Activated naive CD8-positive, alpha-beta T cell treated with anti-CD3 and anti-CD28 coated beads, Interleukin-2, amount 10 ng/mL, durations not matched to agents 7 days and 5 days (primary cell): ENCODE measurements at places on chromosomes 4 and X. TPM values are rescaled to one million over a fixed set of nuclear protein-coding genes. Genes with fewer than 3 reads are reported as not detected.
A peak's percentile ranks its signal among the peaks of the same experiment; 100 is the strongest.

DNA sequence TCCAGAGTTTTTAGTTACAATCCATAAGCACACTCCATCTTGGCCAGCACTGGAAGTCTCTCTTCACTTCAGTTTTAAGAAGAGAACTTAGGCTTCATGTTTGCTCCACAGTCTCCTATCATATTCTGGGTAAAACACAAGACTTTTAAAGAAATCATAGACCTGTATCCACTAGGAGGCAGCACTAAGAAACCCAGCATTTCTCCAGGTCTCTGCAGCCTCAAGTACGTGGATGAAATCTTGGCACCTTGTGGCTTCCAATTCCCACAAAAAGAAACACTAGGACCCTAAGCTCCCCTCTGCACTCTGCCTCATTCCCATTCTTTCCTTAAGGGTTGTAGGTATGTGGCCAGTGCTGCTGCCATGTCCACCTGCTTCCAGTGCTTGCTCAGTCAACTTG is 367.3 kb upstream of the CASK start:
- no peak overlapping the region for H3K4me3 ChIP-seq
- H3K4me1 ChIP-seq: no peaks in the 10 kb centered on the region
- H3K27me3 ChIP-seq: no peaks in the 10 kb centered on the region
- DNase-seq: no peak
- peaks cover 5% of the 10 kb centered on the region for H3K36me3 ChIP-seq

- DNase-seq: no peak
- peaks cover 4% of the 10 kb centered on the region for H3K4me1 ChIP-seq
- peaks cover 51% of the 10 kb centered on the region for H3K36me3 ChIP-seq
- no peak overlapping the region for H3K4me3 ChIP-seq
- no peak overlapping the region for H3K27ac ChIP-seq
- H3K27me3 ChIP-seq: no peaks in the 10 kb centered on the region
Observed at GRCh38 chr4:105236916-105237311, 90.2 kb downstream of the TET2 start.

DNA sequence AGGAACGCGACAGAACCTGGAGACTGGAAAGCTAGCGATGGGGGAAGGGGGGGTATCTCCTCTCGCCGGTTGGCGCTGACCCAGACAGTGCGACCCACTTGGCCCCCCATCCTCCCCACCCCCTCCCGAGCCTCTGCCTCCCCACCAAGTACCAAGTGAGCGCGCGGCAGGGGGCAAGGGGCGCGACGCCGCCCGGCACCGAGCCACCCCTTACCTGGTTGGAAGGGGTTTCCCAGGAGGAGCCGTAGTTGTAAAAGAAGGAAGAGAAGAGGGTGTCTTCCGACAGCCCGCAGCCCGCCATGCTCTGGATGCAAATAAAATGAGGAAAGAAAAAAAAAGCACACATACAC is 112.2 kb downstream of the DHX15 start:
- peaks cover 78% of the 10 kb centered on the region for H3K27me3 ChIP-seq
- no peak overlapping the region for H3K27ac ChIP-seq
- peak overlapping the region; percentile 93 for H3K4me3 ChIP-seq
- H3K36me3 ChIP-seq: peaks cover 2% of the 10 kb centered on the region
- no peak for DNase-seq

- no peaks in the 10 kb centered on the region for H3K27me3 ChIP-seq
- H3K4me3 ChIP-seq: no peak overlapping the region
- H3K4me1 ChIP-seq: no peaks in the 10 kb centered on the region
- DNase-seq: no peak
- H3K36me3 ChIP-seq: no peaks in the 10 kb centered on the region
- no peak overlapping the region for H3K27ac ChIP-seq
Observed at GRCh38 chrX:82087699-82088098, 885.8 kb downstream of the SH3BGRL start.

HGFAC gene
- total RNA-seq: not detected

GRCh38 chr4:15947684-15948083 is 9.1 kb upstream of the FGFBP1 start:
- H3K27ac ChIP-seq: no peak overlapping the region
- H3K27me3 ChIP-seq: peaks cover 6% of the 10 kb centered on the region
- DNase-seq: no peak
- H3K4me3 ChIP-seq: no peak overlapping the region
- no peaks in the 10 kb centered on the region for H3K36me3 ChIP-seq

GRCh38 chr4:142354041-142354440 is 492.1 kb downstream of the INPP4B start:
- H3K36me3 ChIP-seq: peaks cover 3% of the 10 kb centered on the region
- peak overlapping the region; percentile 36 for H3K4me3 ChIP-seq
- DNase-seq: no peak
- peaks cover 61% of the 10 kb centered on the region for H3K4me1 ChIP-seq

LANCL3 gene
- 0.37 TPM for total RNA-seq

PCDH11X gene
- not detected for total RNA-seq

ABRAXAS1 gene
- 21.7 TPM for total RNA-seq

DNA sequence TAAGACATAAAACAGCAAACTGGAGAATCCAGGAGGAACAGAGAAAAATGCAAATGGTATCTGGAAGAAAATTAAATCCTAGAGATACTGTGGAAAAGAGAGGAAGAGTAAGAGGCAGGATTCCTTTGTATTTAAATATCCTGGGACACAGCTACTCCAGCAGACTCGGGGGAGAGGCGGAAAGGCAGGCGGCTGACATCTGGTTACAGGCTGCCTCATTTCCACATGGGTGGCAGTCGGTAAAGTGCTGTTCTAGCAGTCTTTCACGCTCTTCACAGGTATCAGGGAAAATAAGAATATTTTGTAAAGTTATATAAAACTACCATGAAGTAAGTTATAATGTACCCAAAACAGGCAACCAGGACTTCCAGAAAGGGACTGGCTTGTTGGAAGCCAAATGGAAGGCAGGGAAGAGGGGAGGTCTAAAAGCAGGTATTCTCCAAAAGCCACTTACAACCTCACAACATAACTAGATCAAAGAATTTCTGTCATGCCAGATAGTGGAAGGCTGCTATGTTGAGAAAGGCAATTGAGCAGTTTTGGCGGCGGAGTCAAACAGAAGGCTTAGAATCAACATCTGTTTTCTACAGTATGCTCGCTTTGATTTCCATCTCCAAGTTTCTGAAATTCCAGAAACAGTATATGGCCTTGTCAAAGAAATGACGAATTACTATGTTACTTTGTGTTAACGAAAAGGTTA is 1.3 kb upstream of the TIGD2 start:
- no peak for DNase-seq
- peak overlapping the region; percentile 85 for H3K4me3 ChIP-seq
- H3K4me1 ChIP-seq: peaks cover 14% of the 10 kb centered on the region
- H3K36me3 ChIP-seq: peaks cover 25% of the 10 kb centered on the region
- H3K27me3 ChIP-seq: peaks cover 20% of the 10 kb centered on the region

GRCh38 chr4:112485930-112486329 is 30.1 kb downstream of the NEUROG2 start:
- peaks cover 11% of the 10 kb centered on the region for H3K27me3 ChIP-seq
- no peak overlapping the region for H3K4me3 ChIP-seq
- H3K27ac ChIP-seq: no peak overlapping the region
- no peaks in the 10 kb centered on the region for H3K4me1 ChIP-seq
